ENCODE measurements at places on chromosomes 13 and 19.

DNA sequence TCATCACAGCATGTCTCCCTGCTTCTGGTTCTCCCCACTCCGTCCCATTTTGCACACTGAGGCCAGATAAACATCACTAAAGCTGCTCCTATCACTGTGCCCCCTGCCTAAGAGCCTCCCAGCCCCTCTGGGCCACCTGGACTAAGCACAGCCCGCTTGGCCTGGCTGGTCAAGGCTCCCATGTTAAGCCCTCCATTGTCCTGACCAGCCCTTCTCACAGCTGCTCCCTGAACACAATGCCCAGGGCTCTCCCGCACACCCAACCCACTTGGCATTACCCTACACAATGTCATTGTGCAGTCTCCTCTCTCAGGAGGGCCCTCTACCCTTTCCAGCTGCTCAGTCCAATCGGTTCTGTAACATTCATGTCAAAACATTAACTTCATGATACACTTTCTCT is 133.4 kb downstream of the NUFIP1 start:
- DNase-seq, result no peak

GRCh38 chr13:36431204-36432105 is 840 bp upstream of the CCNA1 start:
- DNase-seq, result no peak

DNA sequence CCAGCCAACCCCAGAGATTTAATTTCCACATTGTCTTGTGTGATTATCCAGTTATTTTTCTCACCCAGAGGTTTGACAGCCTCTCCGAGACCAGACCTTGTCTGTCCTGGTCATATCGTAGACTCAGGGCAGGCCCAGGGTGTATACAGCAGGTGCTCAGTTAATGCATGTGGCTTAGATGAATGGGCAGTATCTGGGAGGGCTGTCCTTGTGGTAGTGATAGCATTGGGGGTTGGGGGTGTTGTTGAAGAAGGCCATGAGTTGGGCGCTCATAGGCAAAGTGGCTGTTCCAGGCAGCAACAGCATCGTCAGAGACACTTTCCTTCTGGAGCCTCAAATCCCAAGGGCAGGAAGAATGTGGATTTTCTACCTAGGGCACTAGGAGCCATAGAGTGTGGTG is 16.9 kb downstream of the MAST3 start:
- no peak for DNase-seq

GRCh38 chr19:10195199-10195519 is 406 bp upstream of the DNMT1 start:
- no peak for DNase-seq

GRCh38 chr19:50626011-50626410 is 13.7 kb downstream of the SYT3 start:
- no peak for DNase-seq

DNA sequence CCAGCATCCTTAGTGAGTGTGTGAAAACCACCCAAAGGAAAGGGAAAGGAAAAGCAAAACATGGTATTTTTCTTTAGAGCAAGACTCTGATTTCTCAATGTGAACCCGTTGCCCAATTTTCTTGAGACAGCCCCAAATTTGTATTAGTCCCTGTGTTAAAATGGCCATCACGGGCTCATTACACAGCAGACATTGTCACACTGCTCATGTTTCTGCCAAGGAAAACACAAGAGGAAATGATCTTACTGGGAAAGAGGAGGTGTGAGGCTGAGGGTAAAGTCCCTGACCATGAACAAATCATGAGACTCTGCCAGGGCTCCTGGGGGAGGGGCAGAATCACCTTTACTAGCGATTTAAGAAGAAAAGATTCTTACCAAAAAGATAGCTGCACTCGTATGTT is 54.4 kb downstream of the FAM124A start:
- DNase-seq, result no peak

DNA sequence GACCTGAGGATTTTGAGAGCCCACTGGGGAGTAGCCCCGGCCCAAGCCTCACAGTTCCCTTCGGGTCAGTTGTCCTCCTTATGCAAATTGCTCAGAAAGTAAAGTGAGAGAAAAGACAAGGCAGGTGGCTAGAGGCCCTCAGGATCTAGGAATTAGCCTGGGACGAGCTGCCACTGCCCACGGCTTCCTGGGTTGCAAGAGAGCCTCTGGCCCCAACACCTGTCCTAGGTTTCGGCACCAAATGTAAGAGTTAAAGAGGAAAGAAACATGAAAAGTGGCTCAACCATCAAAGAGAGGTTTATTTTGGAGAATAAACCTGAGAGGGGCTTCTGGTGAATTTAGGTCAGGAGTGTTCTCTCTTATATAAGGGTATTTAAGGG is 25.6 kb downstream of the TMEM255B start:
- no peak for DNase-seq

- DNase-seq, result no peak
Measured at GRCh38 chr19:34075661-34076091, 96.6 kb upstream of the LSM14A start.

- DNase-seq, result no peak
Measured at GRCh38 chr13:26378116-26378515, 124.2 kb downstream of the CDK8 start.

- no peak for DNase-seq
Measured at GRCh38 chr19:5968431-5969373, 9.2 kb downstream of the RANBP3 start.

DNA sequence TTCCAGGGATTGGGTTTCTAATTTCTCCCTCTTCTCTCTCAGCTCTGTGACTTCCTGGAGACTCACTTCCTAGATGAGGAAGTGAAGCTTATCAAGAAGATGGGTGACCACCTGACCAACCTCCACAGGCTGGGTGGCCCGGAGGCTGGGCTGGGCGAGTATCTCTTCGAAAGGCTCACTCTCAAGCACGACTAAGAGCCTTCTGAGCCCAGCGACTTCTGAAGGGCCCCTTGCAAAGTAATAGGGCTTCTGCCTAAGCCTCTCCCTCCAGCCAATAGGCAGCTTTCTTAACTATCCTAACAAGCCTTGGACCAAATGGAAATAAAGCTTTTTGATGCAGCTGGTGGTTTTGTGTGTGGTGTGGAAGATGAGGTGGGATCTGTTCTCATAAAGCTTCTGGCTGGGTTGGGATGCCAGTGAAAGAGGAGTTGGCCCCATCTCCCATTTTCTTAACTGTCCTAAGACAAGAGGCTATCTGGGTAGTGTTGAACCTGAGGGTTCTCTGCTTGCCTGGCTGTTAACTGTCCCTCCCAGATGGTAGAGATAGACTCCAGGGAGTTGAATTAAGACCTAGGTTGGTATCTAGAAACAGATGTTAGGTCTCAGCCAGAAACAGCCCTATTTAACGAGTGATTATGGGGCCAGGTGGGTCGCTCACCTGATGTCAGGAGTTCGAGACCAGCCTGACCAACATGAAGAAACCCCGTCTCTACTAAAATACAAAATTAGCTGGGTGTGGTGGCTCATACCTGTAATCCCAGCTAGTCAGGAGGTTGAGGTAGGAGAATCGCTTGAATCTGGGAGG is 1.6 kb downstream of the FTL start:
- no peak for DNase-seq

DNA sequence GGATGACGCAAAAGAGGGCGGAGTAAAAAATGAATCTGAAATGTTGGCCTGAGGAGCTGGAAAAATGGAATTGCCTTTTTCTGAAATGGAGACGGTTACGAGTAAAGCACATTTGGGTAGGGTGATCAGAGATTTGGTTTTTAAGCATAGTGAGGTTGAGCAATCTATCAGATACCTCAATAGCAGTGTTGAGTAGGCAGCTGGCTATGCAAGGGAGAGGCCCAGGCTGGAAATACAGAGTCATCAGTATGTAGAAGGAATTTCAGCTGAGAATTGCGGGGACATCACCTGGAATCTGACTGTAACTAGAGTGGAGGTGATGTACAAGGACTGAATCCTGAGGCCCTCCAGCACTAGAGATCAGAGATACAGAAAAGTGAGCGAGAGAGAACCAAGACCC is 224.8 kb downstream of the LMO7 start:
- DNase-seq, result no peak

DNA sequence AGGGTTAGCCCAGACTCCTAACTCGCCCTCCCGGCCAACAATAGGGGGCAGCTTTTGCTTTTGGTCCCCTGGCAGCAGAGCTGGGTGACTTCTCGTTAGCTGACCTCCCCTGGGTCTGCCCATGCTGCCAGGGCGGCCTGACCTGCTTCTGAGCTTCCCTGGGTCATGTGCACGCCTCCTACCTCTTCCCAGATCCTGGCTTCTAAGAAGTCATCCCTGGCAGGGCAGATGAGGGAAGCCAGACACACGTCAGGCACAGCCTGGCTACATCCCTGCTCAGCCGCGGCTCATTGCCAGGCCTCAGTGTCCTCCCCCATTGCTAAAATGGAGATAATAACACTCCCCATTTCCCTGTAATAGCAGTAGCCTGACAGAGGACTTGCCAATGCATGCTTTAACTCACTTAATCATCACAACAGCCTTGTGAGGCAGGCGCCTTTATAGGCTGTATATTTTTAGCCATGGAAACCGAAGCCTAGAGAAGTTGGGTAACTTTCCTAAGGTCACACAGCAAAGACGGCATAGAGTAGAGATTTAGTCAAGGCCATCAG is 2.1 kb downstream of the KCNK6 start:
- no peak for DNase-seq

- no peak for DNase-seq
Measured at GRCh38 chr13:23984546-23984945, 87.2 kb upstream of the C1QTNF9B start.

- DNase-seq, result no peak
Measured at GRCh38 chr13:33070713-33071112, 54.5 kb downstream of the KL start.

GRCh38 chr13:49063497-49063896 is 87.8 kb downstream of the FNDC3A start:
- DNase-seq, result no peak

DNA sequence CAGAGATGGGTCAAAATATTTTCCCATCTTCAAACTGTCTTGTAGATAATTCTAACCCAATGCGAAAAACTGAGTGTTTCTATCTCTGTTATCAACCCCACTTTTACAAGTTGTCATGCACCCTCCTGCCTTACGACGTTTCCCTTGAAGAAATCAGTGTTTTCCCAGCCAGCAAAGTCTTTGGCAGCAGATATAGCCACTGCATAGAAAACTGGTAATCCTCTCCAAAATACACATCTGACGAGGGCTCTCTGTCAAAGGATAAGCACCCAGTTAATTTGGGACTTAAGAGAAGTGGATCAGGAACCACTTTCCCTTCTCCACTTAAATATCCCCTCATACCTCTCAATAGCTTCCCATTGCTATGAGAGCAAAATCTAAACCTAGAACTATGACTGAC is 351.9 kb upstream of the MIR17HG start:
- no peak for DNase-seq

DNA sequence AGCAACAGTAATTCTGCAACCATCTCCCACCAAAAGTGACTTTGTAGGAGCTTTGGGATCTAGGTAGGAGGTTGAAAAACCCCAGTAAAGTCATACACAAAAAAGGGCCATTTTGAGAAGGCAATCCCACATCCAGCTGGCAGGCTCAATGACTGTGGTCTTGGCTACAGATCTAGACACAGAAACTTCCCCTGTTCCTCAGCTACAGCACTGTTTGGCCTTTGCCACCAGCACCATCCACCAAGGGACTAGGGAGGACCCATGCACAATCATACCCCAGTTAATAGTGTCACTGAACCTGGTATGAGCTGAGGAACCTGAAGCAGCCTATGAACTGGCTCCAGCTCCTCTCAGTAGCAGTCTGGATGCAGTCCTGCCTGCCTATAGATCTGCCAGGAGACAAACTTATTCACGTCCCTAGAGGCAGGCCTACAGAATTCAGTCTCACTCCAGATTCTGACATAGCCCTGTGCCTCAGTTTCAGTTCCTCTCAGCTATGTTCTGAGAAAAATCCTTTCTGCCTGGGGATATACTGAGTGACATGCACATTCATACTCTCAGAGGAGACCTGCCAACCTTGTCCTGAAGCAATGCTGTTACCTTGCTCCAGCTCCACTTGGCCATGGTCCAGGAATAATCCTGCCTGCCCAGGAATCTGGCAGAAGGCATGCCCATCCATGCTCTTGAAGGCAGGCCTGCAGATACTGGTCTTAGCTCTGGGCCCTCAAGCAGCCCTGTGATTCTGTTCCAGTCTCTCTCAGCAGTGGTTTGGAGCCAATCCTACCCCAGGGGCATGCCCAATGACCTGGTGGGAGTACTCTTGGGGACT is 2048.3 kb upstream of the PCDH20 start:
- no peak for DNase-seq

DNA sequence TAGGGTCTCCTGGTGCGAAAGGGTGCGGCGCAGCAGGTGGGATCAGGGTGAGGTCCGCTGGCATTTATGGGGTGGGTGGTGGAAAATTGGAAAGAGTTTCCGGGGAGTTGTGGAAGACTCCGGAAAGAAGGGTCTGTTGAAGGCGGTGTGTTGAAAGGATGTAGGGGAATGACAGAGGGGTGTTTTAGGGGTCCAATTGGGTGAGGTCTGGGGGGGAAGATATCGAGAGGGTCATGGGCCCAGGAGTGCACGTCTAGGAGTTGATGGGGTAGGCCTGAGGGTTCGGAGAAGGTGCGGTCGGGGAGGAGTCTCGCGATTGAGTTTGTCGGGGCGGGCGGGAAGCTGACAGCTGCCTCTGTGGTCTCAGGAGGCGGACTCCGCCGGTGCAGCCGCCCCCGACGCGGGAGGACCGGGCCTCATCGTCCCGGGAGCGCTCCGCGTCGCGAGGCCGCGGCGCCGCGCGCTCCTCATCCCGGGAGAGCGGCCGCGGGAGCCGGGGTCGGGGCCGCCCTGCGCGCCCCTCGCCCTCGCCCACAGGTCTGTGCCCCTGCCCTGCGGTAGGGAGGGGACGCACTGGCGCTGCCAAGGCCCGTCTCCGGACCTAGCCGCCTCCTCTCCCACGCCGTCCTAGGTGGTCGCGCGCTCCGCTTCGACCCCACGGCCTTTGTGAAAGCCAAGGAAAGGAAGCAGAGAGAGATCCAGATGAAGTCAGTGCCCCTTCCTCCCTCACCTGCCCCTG is 7.0 kb downstream of the PGLYRP1 start:
- DNase-seq, result no peak

DNA sequence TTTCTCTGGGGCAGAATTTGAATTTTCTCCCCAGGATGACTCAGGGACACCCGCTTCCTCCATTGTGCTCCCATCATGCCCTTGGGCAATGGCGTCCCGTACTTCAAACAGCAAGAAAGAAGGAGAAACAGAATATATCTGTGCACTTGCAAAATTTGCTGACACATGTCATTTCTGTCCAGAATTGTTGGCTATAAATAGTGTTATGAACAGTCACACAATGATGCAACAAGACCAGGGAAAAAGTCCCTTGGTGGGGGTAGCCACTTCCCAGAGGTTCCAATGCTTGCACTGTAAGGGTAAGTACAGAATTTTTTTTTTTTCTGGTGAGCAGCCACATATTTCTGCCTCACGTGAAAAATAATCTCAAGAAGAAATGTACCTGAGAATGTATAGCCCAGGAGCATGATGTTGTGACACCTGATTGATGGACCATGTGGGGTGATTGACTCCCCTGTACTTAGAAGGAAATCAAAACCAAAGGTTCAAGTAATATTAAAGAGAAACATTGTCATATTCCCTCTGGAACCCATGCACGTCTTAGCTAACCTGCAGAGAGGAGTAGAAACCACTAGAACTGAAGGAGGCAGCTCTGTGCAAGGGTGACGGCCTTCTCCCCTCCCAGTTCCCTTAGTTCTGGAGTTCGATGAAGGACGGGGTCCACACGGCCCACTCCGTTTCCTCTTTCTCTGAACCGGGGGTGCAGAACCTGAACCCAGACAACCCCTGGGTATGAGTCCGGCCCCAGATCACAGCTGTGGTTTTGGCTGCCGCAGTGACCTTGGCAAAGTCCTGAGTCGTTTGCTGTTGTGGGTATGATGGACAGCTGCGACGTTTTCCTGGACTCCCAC is 9.3 kb upstream of the LAIR1 start:
- DNase-seq, result no peak

- no peak for DNase-seq
Measured at GRCh38 chr13:53560556-53560955, 531.9 kb downstream of the OLFM4 start.

Measured in stimulated activated CD8-positive, alpha-beta memory T cell treated with anti-CD3 and anti-CD28 coated beads, Interleukin-15, amount 100 ng/mL, for 24 hours (primary cell).